ENCODE measurements at places on chromosomes 3 and 15.
A peak's percentile ranks its signal among the peaks of the same experiment; 100 is the strongest.

DNA sequence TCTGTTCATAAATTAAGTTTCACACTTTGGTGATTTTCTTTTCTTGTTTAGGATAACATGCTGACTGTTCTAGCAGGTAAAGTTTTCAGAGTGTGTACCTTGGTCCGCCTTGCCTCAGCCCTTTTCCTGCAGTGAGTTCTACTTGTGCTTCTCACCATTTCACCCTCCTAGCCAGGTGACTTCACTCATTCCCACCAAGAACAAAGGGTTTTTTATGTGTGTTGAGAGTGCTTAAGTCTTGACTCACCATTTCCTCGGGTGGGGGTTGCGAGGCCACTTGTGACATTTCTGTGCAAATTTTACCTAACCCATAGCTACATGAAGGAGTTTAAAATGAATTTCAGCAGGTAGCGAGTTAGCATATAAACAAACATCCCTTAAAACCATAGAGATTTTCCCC is 81.4 kb downstream of the C3orf38 start:
- DNase-seq, result no peak

- DNase-seq, result no peak
Observed at GRCh38 chr3:14139771-14140170, 14.9 kb downstream of the TMEM43 start.

DNA sequence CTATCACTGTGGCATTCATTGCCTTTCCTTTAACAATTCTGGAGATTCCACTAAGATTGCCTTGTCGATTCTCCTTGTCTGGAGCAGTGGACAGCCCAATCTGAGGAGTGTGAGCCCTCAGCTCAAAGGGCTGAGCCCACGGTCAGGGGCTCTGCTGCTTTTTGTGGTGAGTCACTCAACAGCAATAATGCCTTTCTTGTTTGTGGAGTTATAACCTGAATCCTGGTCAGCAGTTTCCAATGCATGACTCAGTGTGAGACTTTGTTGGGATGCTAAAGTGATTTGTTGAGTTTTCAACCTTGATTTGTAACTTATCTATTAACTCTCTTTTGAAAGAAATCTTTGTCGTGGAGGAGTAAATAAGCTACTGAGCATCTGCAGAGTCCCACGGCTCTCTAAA is 183.5 kb downstream of the TJP1 start:
- no peak for DNase-seq

DNA sequence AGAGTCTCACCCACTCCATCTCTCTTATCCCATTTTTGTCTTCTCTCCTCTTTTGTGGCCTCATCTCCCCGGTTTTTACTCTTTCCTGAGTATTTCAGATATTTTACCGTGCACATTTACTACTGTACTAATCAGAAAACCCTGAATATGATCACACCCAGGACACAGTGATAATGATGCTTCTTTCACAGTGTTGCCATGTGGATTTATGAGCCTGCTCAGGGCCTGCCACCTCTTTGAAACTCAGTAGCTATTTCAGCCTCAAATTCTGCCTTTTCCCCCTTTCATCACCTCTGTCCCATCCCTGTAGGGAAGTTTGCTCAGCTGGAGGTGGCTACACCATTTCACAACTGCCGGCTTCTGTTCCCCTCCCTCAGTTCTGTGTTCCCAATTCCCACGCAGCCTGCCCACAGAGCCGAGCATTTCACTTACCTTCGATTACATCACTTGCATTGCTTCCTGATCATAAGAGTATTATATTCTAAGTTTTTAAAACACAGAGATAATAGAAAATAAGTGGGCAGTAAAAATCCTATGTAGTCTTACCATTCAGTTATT is 33.2 kb downstream of the ARNT2 start:
- no peak for DNase-seq

DNA sequence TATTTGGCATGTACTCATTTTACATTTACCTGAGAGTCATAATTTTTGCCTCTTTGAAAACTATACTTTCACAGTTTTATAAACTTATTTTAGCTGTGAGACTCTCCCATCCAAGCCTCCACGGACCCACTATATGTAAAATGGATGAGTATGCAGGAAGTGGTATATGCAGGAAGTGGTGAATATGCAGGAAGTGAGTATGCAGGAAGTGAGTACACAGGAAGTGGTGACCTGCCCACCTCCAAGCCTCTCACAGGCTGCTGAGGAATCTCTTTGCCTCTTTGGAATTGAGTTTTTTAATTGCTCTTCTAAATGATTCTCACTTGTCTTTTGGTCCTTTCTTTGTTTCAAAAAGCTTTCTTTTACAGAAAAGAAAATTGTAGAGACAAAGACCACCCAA is 85.2 kb downstream of the KBTBD8 start:
- DNase-seq, result no peak

GRCh38 chr3:173109143-173109542 is 31.9 kb downstream of the SPATA16 start:
- no peak for DNase-seq

DNA sequence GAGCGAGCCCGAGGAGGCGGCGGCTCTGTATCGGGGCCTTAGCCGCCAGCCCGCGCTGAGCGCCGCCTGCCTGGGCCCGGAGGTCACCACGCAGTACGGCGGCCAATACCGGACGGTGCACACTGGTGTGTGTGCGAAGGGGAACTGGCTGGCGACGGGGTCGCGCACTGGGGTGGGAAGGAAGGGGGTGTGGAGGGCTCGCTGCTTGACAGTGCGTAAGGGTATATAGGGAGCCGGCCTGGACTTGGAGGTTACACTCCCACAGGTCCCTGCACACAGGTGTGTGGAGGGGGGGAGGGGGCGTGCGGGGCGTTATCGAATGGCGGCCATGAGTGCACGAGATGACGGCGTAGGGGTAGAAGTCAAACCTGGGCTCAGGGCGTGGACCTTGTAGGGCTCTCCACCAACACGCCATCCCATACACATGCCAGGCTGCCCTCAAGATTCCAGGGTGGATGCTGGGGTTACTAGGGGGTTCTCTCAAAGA is 389 bp downstream of the APEH start:
- DNase-seq, result no peak

DNA sequence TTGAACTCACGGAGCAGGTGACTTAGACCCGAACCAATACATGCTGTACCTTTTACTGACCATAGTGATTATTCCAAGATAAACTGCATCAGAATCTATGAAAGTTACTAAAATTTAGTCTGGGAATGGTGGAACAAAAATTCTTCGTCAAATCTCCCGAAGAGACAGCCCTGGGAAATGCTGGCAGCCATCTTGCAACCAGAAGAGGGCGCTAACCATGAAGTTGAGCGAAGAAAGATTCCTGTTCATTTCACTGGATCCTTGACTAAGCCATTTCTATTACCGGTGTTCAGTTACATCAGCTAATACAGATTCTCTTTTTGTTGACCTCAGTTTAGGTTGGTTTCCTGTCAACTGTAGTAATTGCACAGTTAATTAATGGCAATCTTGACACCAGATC is 199.6 kb downstream of the SLC9A9 start:
- no peak for DNase-seq

GRCh38 chr3:72754582-72754981 is 93.7 kb downstream of the SHQ1 start:
- no peak for DNase-seq

- no peak for DNase-seq
Observed at GRCh38 chr15:65863106-65863505, 6.2 kb upstream of the RAB11A start.

GRCh38 chr15:52523192-52523591 is 5.5 kb downstream of the MYO5A start:
- DNase-seq, result no peak

DNA sequence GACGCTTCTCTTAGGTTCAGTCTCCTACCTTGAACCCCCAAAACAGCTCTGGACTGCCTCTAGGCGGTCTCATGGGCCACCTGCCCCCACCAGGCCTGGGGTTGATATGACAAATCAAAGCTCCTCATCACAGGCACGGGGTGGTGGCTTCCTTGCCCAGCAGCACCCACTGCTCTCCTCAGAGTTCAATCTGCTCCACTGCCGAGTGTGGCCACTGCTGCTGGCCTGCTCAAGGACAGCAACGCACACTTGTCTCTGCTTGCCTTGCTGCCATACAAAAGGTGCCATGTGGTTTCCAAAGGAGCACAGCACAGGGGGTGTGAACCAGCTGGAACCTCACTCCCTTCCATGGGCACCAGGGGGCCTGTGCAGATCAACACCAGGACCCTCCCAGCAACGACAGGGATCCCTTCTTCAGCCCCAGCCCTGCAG is 10.2 kb downstream of the KBTBD13 start:
- DNase-seq, result no peak

DNA sequence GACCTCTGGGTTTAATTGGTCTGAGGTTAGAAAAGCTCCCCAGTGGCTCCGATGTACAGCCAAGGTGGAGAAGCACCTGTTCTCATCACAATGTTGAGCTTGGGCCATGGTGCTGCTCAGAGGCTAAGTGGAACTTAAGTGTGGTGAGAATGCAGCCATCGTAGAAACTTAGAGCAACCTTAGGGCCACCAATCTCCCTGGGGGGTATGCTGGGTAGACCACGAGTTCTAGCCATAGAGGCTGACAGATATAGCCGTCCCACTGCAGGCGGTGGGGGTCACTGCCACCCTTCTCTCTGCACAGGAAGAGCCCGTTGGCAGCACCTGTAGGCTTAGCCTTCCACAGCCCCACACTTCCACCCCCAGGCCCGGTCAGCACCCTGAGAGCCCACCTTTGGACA is 38.0 kb downstream of the MGLL start:
- no peak for DNase-seq

GRCh38 chr3:127038466-127038865 is 55.6 kb downstream of the PLXNA1 start:
- DNase-seq, result peak; percentile 20

DNA sequence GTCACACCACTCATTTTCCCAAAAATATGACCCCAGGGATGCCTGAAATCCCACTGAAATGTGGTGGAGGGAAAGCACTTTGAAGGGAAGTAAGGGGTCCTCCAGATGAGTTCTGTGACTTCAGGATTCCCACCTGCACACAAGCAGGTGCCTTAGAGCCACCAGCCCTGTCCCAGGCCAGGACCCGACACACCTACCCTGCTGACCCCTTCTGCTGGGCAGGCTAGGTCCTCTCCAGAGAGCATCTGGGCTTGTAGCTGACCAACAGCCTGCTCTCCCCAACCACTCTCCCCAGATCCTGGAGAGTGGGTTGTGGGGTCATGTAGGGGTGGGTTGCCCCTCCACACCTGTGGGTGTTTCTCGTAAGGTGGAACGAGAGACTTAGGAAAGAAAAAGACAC is 14.9 kb upstream of the CILP start:
- DNase-seq, result no peak

GRCh38 chr3:29293421-29293820 is 12.6 kb downstream of the RBMS3 start:
- DNase-seq, result no peak

DNA sequence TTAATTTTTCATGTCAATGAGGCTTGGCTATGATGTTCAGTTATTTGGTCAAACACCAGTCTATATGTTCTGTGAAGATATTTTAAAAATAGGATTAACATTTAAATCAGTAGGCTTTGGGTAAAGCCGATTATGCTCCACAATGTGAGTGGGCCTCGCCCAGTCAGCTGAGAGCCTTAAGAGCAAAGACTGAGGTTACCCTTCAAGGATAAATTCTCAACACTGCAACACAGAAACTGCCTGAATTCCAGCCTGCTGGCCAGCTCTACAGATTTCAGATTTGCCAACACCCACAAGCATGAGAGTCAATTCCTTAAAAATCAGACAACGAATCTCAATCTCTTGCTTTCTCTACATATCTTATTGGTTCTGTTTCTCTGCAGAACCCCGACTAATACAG is 188.3 kb downstream of the PLCH1 start:
- DNase-seq, result no peak

DNA sequence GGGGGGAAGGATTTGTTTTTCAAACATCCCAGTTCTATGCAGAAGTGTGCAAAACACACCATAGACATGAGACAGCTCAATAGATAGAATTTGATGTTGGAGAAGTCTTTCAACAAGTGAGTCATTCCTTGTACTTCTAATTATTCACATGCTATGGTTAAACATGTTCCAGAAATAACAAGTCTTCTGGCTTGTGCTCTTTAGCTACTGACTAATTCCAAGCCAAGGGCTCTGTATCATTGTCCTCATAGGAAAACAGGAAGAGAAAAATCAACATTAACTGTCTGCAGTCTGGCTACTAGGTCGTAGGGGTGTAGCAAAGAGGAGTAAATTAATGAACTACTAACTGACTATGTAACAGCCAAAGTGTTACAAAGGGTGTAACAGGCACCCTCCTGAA is 25.8 kb downstream of the LDHAL6B start:
- no peak for DNase-seq

GRCh38 chr3:41267975-41268640 is 68.8 kb downstream of the CTNNB1 start:
- DNase-seq, result no peak

- DNase-seq, result no peak
Observed at GRCh38 chr3:59392116-59392515, 342.3 kb upstream of the CFAP20DC start.

DNA sequence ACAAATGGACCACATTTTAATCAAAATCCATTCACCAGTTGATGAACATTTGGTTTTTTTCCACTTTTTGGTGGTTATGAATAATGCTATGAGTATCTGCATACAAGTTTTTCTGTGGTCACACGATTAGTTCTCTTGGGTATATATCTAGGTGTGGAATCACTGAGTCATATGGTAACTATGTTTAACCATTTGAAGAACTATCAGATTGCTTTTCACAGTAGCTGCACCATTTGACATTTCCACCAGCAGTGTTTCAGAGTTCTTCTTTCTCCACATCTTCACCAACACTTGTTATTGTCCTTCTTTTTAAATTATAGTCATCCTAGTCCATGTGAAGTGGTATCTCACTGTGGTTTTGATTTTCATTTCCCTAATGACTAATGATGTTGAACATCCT is 33.3 kb upstream of the ATG7 start:
- DNase-seq, result no peak

DNA sequence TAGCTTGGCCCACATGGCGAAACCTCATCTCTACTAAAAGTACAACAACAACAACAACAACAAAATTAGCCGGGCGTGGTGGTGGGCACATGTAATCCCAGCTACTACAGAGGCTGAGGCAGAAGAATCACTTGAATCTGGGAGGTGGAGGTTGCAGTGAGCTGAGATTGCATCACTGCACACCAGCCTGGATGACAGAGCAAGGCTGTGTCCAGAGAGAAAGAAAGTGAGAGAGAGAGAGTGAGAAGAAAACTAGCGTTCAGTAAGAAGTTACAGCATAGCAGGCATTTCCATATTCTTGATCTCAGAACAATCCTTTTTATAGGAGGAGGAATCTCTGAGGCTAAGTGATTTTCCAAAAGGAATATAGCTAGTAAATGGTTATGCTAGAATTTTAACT is 1076.1 kb downstream of the AGBL1 start:
- DNase-seq, result no peak

DNA sequence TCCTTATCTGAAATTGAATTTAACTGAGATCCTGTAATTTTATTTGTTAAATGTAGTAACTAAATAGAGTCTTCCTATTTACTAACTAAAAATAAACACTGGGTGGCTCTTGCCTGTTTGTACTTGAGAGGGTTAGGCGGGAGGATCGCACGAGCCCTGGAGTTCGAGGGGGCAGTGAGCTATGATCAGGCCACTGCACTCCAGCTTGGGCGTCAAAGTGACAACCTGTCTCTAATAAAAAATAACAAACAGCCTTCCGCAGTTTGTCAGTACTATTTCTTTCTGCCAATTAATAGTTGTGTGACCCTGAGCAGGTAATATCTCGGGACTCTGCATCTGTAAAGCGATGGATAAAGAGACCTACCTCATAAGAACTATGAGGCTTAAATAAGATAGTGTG is 768 bp upstream of the PDE12 start:
- no peak for DNase-seq

Measured in right hindlimb (tissue), 1 donor.